ENCODE measurements at places on chromosomes 3 and 15.

DNA sequence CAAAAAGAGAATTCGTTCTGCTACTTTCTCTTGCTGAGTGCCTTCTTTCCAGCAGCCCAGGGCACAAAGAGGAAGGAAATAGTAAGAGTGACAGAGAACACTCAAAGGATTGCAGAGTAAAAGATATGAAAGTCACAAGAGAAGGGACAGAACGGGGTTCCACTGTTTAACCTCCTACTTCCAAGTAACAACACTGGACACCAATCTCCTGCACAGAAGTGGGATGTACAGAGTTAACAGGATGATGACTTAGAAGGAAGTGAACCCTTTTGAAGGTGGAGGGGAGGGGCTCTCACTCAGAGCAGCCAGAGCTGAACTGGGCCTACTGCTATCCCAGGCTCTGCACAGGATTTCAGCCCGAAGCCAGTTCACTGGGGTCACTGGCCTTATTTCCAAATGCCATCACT lies 130.1 kb upstream of the PRICKLE2 start:
- peak; percentile 75 for DNase-seq

GRCh38 chr3:117691526-117691925 lies 981.9 kb downstream of the TUSC7 start:
- DNase-seq = no peak

- peak; percentile 63 for DNase-seq
Observed at GRCh38 chr3:111954228-111954990, 24.4 kb upstream of the ABHD10 start.

GRCh38 chr3:41498847-41499246 lies 299.5 kb downstream of the CTNNB1 start:
- no peak for DNase-seq

DNA sequence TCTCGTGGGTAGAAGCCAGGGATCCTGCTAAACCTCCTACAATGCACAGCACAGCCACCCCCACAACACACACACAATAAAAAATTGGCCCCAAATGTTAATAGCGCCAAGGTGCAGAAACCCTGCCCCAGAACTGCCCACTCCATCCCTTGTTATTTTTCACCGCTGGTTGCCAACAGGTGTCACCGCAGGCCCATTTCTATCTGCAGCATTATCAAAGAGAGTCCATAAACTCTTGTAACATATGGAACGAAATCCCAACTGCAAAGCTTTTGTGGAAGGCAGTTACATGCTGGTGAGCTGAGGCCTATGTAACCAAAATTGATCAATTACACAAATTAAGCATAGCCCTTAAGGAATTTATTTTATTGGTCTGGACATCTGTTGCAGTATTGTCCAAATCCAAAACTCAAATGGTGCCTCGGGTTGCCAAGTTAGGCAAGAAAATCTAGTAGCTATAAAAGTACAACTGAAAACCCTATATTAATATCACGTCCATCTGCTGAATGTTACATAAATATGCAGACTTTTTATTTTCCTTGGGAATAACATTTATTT lies 66.2 kb downstream of the SAMMSON start:
- DNase-seq = no peak

DNA sequence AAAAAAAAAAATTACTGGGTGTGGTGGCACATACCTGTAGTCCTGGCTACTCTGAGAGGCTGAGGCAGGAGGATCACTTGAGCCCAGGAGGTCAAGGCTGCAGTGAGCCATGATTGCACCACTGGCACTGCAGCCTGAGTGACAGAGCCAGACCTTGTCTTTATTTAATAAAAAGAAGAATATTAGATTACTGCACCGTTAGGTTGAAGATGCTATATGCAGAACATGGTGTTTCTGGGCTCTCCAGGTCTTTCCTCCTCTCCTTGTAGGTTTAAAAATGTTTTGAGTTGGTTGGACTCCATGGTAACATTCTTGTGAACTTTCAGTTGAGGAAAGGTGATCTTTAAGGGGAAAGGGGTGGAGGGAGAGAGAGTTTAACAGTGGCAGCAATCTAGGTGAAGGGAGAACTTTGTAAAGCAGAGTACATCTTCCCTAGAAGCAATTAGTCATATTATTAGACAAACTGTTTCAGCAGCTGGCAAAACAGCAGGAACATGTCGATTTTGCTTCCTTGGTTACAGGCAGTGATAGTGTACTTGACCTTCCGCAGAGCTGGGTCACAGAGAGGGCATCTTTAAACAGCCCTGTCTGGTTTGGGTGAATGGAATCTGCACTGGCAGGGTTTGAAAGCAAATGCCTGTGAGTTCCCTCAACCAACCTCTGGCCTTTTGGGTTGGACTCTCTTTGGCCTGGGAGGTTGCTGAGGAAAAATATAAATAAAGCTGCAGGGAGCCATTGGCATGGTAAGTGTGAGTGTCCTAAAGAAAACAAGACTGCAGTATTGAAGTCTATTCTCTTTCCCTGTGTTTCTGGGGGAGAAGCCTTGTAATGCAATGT lies 42.8 kb downstream of the NR2C2 start:
- peak; percentile 53 for DNase-seq

DNA sequence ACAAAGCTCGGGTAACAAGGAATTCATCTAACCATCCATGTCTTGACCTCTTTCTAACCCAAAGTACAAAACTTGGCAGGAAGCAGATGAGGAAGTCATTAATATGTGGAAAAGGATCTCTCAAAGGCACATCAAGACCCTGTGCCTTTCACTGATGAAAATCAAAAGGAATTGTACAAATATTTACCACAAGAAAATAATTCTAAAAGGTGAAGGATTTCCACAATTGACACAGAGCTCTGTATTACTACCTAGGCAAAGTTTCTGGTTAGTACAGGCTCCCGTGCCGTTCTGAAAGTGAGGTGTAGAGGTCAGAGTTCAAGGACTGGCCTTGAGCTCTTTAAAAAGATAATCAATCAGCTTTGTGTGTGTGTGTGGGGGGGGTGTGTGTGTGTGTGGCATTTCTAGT lies 239.7 kb upstream of the ICE2 start:
- DNase-seq = peak; percentile 62

- DNase-seq = no peak
Observed at GRCh38 chr15:46580487-46580886, 945.7 kb downstream of the SQOR start.

- DNase-seq = peak; percentile 94
Observed at GRCh38 chr3:184248454-184249411, at the start of gene ALG3. Gene ALG3, minus strand, starts transcription at chr3:184248962. Its CDS starts 22 bp downstream, at chr3:184248940.

DNA sequence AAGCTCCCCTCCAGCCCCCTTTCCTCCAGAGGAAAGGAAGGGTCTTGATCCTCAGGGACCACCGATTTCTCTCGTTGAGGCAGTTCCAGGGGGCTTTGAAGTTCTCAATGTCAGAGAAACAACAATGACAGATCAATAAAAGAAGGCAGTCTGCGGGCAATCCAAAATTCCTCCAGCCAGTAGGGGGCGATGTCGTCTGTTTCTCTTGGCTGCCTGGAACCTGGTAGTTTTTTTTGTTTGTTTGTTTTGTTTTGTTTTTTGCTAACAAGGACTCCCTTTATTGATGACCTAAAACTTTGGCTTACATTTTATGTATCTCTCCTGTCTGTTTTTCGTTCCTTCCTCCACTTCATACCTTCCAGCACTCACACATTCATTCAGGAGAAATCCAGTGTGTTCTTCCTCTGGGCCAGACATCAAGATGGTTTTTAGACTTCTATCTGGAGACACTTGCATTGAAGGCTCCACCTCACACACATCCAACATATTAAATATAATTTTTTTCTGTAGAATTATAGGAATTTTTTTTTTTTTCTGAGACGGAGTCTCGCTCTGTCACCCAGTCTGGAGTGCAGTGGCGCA lies 276.6 kb downstream of the RPLP1 start:
- DNase-seq = peak; percentile 61

DNA sequence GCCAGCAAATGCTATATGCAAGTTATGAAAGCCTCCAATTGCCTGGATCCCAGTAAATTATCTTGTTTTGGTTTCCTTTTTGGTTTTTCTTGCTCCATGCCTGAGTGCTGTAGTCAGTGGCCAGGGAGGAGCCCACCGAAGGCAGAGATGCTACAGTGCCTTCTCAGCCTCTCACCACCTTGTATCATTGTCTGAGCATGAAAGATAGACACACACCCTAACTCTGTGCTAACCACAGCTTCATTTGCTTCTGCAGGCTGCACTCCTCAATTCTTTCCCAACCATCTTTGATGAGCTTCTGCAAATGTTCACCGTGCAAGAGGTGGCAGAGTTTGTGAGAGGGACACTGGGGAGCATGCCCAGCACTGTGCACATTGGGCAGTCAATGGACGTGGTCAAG lies 114.5 kb upstream of the MANF start:
- no peak for DNase-seq

DNA sequence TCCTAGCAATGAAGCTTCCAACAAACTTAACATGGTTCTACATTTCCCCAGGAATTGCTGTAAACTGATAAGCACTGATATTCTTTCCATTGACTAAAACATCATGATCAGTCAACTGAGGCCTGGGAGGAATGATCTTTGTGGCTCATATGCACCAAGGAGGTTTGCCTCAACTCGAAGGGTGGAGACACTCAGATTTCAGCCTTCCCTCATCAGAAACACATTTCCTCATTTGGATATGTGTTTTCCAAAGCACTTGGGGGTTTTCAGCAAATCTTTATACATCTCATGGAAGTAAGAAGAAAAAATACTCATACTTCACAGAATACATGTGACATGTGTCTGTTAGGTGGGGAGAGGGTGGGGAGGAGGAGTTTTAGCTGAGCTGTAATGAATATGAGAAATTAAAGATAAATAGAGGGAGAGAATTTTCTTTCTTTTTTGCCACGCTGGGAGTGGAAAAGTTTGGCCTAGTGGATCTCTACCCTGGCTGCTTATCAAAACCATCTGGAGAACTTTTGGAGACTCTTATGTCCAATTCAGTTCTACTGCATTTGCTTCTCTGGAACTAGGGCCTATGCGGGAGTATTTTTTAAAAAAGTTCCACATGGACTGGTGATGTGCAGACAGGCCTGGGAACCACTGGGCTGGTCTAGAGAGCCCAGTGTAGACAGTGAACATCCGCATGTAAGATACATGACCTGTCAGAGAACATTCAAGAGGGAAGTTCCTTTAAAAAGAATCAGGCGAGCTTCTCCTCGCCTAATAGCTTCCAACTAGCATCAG lies 301.0 kb upstream of the ICE2 start:
- DNase-seq = no peak

- no peak for DNase-seq
Observed at GRCh38 chr15:83853232-83853631, 199.3 kb downstream of the ADAMTSL3 start.

DNA sequence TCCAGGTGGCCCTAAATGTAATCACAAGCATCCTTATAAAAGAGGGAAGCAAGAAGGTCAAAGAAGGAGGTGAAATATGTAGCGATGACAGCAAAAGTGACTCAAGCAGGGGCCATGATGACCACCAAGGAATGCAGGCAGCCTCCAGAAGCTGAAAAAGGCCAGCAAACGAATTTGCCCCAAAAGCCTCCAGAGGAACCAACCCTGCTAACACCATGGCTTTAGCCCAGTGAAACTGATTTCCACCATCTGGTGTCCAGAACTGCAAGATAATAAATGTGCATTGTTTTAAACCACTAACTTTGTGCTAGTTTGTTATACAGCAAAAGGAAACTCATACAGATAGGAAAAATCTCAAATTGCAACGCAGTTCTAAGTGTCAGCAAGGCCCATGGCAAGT lies 23.0 kb upstream of the RBSN start:
- DNase-seq = no peak

DNA sequence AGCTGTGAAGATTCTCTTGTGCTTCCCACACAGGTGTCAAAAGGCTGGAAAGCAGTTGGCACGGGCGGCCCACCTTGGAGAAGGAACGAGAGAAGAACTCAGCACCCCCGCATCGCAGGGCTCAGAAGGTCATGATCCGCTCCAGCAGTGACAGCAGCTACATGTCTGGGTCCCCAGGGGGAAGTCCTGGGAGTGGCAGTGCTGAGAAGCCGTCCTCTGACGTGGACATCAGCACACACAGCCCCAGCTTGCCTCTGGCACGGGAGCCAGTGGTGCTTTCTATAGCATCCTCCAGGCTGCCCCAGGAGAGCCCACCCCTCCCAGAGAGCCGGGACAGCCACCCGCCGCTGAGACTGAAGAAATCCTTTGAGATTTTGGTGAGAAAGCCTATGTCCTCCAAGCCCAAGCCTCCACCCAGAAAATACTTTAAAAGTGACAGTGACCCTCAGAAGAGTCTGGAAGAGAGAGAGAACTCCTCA lies 31.4 kb downstream of the STARD5 start:
- no peak for DNase-seq

DNA sequence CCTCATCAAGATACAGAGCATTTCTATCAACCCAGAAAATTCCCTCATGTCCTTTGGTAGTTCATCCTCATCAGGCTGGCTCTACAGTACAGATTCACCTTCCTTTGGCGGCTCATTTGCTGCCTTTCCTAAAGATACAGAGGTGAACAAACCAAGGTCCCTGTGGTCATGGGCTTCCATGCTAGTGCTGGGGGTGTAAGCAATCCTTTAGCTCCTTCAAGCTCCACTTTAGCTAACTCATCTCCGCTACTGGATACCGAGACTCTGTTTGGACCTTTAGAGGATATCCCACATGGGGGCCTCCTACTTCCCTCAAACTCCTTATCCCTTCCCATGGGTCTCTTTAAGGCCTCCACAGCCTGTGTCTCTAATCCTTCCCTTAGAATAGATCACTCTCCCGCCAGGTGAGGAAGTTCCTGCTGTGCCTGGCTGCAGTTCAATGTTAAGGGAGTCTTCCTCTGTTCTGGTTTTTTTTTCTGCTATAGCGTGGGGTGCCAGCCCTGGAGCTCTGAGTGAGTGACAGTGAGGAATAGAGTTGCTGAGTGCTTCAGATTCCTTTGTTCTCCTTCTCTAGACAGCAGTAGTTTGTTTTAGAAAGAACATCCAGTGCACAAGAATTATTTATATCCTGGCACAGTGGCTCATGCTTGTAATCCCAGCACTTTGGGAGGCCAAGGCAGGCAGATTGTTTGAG lies 30.7 kb downstream of the CLEC3B start:
- no peak for DNase-seq

Measured in dermis blood vessel endothelial cell (primary cell).